Activated naive CD8-positive, alpha-beta T cell treated with anti-CD3 and anti-CD28 coated beads, Interleukin-2, amount 10 ng/mL, durations not matched to agents 7 days and 5 days (primary cell): ENCODE measurements at places on chromosomes 4 and X. TPM values are rescaled to one million over a fixed set of nuclear protein-coding genes. Genes with fewer than 3 reads are reported as not detected.

DNA sequence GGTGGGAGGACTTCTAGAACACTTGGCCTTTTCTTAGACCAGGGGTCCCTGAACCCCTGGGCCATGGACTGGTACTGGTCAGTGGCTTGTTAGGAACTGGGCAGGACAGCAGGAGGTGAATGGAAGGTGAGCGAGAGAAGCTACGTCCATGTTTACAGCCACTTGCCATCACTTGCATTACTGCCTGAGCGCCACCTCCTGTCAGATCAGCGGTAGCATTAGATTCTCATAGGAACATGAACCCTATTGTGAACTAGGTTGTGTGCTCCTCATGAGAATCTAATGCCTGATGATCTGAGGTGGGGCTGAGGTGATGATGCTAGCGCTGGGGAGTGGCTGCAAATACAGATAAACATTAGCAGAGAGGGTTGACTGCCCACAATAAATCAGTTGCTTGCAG lies 100.9 kb upstream of the IGFBP7 start:
- DNase-seq, result no peak

GRCh38 chrX:11406109-11406765 lies 113.0 kb downstream of the AMELX start:
- no peak for DNase-seq

DNA sequence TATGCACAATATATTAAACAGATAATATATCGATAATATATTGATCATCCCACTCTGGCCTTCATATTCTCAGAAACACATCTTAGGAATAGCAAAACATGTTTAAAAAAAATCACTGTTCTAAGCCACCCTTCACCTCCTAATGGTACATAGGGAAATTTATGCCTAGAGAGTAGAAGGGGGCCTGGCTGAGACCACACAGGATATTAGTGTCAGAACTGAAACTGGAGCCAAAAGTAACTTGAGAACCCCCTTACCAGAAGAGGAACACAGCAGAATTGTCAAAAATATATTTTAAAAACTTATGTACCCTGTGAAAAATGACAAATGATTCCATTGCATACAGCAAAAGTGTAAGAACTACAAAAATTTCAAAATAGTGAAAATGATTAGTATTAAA lies 173.1 kb downstream of the VSIG4 start:
- DNase-seq, result no peak

DNA sequence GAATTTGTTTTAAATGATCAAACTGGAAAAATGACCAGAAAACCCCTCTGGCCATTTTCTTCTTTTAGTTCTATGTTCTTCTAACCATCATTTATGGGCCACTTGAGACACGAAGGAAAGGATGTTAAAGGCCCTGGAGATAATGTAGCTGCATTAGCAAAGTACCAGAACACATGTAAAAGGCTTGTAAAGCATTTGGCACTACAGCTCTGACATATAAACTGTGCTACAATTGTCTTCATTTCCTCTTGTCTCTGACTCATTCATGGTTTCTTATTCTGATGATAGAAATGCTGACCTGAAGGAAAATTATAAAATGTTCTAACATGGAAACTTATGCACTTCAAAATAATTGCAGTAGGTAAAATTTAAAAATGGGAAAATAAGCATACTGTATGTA lies 388.7 kb downstream of the FAT4 start:
- DNase-seq, result no peak

DNA sequence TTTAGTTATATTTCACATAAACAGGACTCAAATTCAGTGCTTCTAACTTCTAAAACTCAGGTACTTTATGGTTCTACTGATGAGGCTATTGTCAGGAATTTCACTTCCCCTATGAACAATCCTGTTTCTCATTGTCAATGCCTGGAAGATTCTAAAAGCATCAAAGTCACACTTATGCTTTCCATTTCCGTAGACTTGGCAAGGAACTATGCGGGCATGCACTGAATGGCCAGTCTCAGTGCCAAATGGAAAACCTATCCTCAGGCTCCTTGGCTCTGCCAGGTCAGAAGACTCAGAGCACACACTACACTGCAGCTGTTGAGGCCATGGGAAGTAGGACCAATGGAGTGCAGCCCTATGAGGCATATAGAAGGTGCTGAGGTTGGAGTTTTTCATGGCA lies 97.0 kb upstream of the PTPN13 start:
- DNase-seq, result no peak

DNA sequence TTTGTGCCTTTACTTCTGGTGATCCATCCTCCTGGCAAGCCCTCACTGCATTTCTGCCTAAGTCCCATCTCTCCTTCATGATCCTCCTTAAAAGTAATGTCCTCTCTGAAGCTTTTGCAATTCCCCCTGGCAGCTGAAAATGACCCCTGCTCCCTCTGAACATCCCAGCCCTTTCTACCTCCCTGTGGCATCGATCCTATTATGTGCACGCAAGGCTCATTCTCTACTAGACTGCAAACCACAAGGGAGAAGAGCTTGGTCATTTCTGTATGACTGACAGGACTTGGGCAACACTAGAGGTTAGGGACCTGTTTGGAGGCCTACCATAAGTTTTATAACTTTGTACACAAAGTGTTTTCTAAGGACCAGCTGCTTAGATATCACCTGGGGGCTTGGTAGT lies 50.8 kb upstream of the RAP2C start:
- DNase-seq, result no peak

GRCh38 chr4:7831330-7831729 lies 108.3 kb downstream of the AFAP1 start:
- no peak for DNase-seq

Gene UGT2A3
- not detected for total RNA-seq

GRCh38 chr4:113708250-113708649 lies 53.3 kb downstream of the CAMK2D start:
- no peak for DNase-seq

DNA sequence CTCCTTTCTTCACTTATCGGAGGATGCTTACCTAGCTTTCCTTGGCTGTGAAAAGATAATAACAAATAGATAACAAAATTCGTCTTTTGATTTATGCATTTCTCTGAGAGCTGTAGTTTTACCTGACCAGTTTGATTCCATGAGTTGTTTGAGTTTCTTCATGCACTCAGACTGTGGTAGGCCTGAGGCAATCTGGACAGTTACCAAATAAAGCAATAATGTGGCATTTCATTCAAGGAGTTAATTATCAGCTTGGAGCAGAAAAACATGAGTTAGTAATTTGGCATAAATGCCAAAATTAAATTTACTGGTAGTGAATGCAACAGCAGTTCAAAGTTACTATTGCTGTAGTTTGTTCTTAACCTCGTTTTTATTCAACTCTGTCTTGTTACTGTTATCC lies 53.5 kb downstream of the FABP2 start:
- no peak for DNase-seq

DNA sequence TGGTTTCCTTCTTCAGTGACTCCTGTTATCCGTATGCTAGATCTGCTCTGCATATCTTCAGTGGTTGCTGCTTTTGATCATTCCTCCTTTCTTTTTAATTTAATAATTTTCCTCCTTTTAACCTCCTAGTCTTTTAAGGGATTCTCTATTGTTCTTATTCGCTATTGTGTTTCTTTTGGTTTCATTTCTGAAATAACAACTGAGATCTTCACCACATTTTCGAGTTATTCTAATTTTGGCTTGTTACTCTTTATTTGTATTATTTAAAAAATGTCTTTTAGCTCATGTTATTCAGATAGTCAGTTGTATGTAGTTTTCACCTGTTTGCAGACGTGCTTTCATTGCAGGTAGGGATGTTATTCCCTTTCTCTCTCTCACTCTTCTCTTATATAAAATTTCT lies 24.9 kb downstream of the IGFBP7 start:
- DNase-seq, result no peak

DNA sequence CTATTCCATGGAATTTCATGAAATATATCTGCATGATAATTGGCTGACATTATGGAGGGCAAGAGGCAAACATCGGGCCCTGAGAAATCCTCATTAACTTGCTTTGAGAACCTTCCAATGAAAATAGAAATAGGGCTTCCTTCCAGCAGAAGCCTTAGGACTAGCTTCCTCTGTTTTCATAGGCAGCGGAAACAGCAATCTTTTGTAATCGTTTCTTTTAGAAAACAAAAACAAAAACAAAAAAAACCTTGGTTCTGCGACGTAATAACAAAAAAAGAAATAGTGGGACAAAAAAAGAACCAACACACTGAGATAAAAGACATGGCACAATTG lies 62.9 kb downstream of the GEMIN8 start:
- DNase-seq, result no peak

DNA sequence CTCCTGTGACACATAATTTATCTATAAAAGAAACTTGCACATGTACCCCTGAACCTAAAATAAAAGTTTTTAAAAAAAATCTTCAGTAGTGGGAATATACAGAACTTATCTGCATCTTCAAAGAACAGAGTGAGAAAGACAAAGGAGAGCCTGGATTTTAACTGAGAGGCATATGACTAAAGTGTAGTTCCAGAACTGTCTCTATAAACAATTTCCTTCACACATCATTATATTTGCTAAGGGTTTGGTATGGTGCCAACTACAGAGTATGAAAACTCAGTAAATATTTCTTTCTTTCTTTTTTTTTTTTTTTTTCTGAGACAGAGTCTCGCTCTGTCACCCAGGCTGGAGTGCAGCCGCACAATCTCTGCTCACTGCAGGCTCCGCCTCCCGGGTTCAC lies 49.9 kb upstream of the NFKB1 start:
- DNase-seq, result no peak

GRCh38 chr4:137345597-137345996 lies 186.7 kb downstream of the PCDH18 start:
- DNase-seq, result no peak

GRCh38 chrX:17403189-17403691 lies 28.2 kb downstream of the NHS start:
- DNase-seq, result no peak

Gene MAGED4B
- total RNA-seq, result 3.2 TPM

Gene RXFP1
- not detected for total RNA-seq

- DNase-seq, result no peak
These were observed 985.5 kb downstream of the FSTL5 start for GRCh38 chr4:161178310-161178709.

DNA sequence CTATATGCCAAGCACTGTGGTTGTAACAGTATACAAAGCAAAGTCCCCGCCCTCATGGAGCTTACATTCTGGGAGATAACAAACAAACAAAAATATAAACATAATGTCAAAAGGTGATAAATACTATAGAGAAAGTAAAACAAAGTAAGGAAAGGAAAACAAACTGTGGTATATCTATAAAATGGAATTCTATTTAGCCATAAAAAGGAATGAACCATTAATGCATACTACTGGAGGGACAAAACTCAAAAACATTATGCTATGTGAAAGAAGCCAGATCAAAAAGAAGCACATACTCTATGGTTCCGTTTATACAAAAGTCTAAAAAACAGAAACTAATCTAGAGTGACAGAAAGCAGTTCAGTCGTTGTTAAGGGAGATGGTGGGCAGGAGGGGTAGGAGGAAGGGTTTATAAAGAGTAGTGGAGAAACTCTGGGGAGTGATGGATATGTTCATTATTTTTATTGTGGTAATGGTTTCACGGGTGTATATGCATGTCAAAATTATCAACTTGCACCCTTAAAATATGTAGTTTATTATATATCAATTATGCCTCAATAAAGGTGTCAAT lies 31.5 kb downstream of the GPC3 start:
- no peak for DNase-seq

DNA sequence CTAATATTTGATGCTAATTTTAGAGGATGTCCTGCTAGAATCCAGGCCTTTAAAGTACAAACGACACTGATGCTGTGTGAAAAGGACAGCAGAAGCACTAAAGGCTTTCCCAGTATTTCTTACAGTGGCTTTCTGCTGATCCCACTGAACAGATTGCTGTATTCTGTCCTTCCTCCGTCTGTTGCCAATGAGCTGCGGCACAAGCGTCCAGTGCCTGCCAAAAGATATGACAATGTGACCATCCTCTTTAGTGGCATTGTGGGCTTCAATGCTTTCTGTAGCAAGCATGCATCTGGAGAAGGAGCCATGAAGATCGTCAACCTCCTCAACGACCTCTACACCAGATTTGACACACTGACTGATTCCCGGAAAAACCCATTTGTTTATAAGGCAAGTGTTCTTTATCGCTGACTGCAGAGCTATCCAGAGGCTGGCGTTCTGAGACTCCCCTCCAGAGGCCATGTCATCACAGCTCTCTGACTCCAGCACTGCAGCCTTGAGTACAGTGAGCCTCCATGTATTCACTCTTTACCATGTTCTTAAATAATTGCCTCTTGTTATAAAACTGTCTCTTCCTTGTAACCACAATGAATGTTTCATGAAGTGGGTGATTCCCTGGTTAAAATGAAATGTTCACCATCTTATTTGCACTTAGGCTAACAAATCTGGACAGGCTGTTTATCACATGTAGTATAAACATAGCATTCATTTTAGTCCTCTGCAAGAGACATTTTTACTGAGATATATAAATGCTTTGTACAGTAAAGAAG lies 43.6 kb downstream of the GUCY1B1 start:
- no peak for DNase-seq

DNA sequence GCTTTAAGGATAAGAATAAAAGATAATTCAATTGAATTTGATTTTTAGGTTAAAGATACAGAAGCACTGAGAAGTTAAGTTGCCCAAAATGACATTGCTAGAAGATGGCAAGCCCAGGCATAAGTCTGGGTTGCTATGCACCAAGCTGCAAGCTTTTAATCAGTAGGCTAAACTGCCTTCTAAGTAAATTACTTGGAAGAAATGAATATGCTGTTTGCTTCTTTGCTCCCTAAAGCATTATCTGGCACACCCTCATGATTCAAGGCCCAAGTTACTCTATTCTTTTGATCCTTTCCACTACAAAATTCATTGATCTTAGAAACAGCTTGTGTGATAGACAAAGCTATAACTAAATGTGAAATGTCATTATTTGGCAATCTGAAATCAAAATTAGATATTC lies 1991.1 kb downstream of the ARAP2 start:
- no peak for DNase-seq

Gene CSAG2
- total RNA-seq, result 0.61 TPM

Gene GAGE1
- total RNA-seq, result not detected

Gene DCLK2
- not detected for total RNA-seq

Gene SSX4
- not detected for total RNA-seq

Gene RNF212
- 7.3 TPM for total RNA-seq

Gene RBM46
- total RNA-seq, result not detected

DNA sequence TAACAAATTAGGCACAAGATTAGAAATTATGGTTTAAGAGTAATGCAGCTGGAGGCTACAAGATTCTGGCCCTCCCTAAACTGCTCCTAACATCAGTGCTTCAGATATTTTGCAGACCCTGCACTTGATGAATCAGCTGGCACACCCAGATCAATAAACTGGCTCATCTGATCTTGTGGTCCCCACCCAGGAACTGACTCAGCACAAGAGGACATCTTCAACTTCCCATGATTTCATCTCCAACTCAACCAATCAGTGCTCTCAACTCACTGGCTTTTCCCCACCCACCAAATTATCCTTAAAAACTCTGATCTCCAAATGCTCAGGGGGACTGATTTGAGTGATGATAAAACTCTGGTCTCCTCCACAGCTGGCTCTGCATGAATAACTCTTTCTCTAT lies 21.7 kb upstream of the TMEM33 start:
- DNase-seq, result no peak

GRCh38 chr4:150160473-150160872 lies 82.2 kb downstream of the DCLK2 start:
- DNase-seq, result no peak

Gene TRIM2
- 0.75 TPM for total RNA-seq
